Vagina (tissue), 2 donors: ENCODE measurements at places on chromosomes 3 and 15.

DNA sequence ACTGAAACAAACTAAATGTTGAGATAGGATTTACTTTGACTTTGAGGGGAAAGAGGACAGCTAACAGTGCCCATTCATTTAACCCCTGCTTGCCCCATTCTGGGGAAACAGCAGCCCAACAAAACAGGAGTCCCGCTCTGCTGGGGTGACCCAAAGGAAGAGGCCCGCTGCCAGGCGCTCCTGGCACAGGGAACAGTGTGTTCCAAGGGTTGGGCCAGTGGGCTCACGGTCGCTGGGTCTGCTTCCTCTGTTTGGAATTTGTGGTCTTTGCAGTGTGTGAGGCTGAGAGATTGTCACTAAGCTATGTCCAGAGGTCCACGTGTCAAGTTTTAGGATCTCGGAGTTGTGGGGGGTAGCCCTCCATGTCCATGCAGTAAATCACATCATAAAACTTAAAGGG, 250.4 kb upstream of the C2CD4B start:
- no peak for DNase-seq

GRCh38 chr3:126880901-126881300, 102.0 kb upstream of the PLXNA1 start:
- DNase-seq = no peak

GRCh38 chr3:16427103-16427965, 86.2 kb downstream of the RFTN1 start:
- DNase-seq = no peak

DNA sequence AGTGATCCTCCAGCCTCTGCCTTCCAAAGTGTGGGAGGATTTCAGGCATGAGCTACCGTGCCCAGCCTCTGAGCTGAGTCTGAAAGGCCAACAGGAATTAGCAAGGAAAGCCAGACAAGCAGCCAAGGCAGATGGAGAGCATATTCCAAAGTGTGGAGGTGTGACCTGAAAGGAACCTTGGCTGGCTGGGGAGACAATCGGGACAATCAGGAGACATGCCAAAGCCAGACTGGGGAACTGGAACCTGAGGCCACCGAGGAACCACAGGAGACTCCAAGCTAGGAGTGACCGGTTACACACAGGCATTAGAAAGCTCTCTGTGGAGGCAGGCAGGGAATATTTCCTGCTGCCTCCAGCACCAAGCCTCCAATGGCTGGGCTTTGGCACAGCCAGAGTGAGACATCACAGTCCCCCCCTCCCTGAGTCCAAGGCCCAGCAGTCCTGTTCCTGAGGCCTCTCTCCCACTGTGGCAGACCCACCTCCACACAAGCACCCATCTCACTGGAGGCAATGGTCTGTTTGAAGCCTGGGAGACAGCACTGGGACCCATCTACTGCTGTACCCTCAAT, 4.5 kb upstream of the C15orf39 start:
- no peak for DNase-seq
